ENCODE measurements at places on chromosomes 13 and 19.

GRCh38 chr19:1794424-1795172 lies 17.5 kb downstream of the ATP8B3 start:
- DNase-seq: no peak

- DNase-seq: no peak
Measured at GRCh38 chr13:48159826-48160225, 64.9 kb upstream of the MED4 start.

DNA sequence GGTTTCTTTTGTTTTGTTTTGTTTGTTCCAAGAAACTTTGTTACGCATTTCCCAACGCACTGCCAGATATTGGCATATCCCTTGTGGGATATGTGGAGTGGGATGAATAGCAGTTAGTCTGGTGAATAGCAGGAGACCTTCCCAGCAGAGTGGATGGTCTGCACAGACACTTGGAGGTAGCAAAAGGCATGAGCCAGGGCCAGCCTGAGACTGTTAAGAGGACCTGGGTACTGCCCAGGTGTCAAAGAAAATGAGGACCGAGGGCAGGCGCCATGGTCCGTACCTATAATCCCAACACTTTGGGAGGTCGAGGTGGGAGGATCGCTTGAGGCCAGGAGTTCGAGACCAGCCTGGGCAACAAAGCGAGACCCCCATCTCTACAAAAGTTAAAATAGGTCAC lies 13.5 kb upstream of the PDCD5 start:
- DNase-seq: no peak

GRCh38 chr13:110578363-110578762 lies 16.8 kb upstream of the RAB20 start:
- no peak for DNase-seq

DNA sequence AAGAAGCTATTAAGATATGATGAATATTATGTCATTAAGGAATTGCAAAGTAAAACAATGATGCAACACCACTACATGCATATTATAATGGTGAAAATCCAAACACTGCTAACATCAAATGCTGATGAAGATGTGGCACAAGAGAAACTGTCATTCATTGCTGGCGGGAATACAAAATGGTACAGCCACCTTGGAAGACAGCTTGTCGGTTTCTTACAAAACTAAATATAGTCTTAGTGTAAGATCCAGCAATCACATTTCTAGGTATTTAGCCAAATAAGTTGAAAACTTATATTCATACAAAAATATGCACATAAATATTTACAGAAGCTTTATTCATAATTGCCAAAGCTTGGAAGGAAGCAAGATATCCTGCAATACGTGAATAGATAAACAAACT lies 114.9 kb upstream of the EDNRB start:
- no peak for DNase-seq

DNA sequence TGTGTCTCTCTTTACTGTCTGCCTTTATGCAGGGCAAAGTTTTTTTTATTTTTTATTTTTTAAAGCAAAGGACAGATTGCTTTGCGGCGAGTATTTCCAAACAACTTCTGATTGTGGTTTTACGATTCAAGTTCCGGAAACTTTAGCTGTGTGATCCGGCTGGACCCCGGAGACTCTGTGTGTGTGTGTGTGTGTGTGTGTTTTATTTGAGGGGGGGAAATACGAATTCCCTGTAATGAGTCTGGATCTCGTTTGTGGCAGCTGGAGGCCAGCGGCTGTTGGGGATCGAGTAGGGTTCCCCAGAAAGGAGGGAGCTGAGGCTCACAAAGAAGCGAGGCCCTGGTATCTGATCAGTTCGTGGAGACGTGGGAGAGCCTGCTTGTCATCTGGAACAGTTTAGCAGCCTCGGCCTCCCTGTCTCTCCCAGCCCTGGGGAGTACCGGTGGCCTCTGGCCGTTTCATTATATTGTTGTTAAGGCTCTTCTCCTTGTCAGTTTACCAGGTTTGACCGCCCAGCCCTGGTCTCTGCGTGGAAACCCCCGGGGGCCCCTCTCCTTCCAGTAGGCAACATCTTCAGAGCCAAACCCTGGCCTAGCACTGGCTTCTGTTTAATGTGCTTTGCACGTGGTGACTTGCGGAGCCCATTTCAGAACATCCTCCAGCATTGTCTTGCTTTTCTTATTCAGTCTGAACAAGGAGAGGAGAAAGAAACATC lies 1.3 kb downstream of the FARP1 start:
- DNase-seq: peak; percentile 31

GRCh38 chr13:67087527-67087926 lies 142.6 kb downstream of the PCDH9 start:
- DNase-seq: no peak

- no peak for DNase-seq
Measured at GRCh38 chr13:106958621-106959048, 390.7 kb upstream of the ARGLU1 start.

- no peak for DNase-seq
Measured at GRCh38 chr13:33089311-33089710, 73.1 kb downstream of the KL start.

DNA sequence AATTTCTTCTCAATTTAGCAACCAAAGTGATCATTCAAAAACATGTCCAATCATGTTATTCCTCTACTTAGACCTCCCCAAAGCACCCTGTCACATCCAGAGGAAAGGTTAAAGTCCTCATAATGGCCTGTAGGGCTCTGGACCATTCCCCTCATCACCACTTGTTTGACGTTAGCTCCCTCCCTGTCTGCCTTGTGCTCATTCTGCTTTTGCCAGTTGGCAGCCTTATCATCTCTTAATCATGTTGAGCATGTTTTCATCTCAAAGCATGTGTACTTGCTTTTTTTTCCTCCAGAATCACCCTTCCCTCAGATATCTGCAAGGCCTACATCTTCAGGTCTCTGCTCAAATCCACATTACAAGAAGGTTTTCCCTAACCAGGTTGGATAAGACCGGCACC lies 25.9 kb downstream of the UBAC2 start:
- DNase-seq: no peak

DNA sequence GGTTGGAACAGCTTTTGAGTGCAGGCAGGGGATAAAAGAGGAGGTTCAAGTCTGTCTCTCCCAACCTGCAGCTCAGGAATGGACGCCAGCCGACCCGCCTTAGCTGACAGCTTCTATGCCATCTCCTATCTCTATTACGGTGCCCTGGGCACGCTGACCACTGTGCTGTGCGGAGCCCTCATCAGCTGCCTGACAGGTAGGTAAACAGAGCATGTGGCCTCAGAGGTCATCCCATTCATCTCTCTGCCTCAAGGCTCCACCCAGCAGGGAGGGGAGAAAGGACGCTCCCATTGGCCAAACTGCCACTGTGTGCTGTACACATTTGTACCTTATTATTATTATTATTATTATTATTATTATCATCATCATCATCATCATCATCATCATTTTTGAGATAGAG lies 16.5 kb downstream of the SLC5A5 start:
- DNase-seq: no peak

- no peak for DNase-seq
Measured at GRCh38 chr13:85638815-85639393, 160.3 kb downstream of the SLITRK6 start.

- no peak for DNase-seq
Measured at GRCh38 chr13:97342936-97343335, 91.0 kb upstream of the RAP2A start.

DNA sequence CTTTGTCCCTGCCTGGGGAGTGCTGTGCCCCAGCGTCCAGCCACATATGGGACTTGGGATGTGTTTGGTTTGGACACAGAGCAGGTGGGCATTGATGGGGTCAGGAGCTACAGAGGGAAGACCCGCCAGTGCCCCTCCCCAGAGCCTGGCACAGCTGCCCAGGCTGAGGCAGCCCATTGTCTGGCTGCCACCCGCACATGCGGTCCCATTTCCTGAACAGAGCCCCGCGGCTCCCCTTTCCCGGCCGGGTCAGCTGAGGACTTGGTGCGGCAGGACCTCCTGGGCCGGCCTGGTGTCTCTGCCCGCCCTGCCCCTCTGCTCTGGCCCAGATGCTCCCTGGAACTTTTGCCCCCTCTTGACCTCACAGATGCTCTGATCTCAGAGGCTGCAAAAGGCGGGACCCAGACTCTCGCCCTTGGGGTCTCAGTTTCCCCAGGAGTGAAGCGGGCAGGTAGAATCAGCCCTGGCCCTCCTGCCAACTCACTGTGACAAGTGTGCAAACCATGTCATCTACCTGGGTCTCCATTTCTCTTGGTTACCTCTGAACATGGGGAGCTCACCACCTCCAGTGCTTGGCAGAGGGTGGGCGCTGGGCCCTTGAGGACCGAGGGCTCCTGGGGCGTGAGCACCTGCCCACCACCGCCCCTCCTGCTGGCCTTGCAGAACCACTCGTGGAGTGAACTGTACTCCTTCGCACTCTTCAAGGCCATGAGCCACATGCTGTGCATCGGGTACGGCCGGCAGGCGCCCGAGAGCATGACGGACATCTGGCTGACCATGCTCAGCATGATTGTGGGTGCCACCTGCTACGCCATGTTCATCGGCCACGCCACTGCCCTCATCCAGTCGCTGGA lies 17.8 kb downstream of the HCN2 start:
- no peak for DNase-seq

DNA sequence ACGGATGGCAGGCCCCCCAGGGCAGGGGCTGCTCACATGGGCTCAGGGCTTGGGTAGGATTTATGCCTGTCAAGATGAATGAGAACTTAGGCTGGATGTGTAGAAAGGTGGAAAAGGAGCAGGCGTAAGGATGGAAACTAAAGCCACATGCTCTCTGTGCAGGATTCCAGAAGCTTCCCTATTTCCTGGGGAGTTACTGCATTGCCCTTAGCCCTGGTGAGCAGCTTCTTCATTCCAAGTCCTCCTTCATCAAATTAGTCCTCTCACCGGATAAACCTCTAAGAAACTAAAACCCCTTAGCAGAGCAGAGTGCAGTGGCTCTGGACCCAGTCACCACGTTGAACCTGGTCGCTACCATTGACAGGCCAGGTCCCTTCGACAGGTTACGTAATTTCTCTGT lies 7.4 kb downstream of the ATP12A start:
- DNase-seq: no peak

DNA sequence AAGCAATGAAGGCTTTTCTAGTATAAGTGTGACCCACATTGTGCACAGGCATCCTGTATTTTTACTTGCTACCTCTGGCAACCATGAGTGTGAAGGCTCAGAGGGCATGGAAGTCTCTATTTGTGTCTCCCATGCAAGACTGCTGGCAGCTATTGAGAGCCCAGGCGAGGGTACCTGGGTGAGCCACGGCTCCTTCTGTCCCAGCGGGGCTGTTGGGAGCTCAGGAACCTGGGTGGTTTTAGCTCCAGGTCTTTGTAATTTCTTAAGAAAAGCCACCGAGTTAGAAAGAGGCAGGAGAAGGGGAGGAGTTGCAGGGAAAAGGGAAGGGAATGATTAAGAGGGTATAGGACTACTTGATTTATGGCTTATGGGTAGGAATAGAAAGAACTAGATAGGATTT lies 190.4 kb upstream of the SOX1 start:
- DNase-seq: no peak

DNA sequence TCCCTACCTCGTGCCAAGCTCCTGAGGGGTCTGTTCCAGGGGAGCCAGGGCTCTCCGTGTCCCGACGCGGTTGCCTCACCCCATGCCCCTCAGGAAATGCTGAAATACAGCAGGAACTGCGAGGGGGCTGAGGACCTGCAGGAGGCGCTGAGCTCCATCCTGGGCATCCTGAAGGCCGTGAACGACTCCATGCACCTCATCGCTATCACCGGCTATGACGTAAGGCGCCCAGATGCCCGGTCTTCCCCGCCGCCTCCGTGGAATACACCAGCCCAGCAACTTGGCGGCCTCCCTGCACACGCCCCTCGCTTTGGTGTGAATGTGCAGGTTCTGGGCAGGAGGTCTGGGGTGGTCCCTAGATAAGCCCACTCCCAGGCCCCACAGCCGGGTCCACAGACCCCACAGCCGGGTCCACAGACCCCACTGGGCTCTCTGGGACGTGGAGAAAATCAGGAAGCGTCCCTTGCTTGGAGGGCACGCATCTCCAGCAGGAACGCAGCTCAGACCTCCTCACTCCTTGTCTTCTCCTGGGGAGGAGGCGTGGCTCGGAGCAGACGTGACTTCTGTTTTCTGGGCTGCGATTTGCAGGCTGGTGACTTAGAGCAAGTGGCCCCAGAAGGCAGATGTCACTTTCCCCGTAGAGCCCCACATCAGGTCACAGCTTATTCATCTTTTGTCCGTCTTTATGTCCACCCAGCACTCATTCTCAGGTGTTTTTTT lies 19.4 kb upstream of the F7 start:
- DNase-seq: no peak

DNA sequence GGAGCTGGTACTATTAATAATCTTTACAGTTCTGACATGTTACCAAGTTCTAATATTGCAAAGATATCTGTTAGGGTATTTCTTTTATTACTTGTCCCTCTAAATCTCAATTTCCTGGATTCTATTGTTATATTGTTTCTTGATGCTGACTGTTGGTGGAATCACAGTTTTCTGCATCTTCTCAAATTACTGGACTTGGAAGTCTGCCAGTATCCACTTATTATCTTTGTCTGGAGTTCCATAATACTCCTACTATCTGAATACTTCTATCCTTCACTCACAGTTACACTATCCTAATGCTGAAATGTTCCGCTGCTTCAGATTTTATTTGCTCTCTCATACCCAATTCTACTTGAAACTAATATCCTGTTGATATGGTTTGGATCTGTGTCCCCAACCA lies 1985.7 kb upstream of the PRR20A start:
- no peak for DNase-seq

DNA sequence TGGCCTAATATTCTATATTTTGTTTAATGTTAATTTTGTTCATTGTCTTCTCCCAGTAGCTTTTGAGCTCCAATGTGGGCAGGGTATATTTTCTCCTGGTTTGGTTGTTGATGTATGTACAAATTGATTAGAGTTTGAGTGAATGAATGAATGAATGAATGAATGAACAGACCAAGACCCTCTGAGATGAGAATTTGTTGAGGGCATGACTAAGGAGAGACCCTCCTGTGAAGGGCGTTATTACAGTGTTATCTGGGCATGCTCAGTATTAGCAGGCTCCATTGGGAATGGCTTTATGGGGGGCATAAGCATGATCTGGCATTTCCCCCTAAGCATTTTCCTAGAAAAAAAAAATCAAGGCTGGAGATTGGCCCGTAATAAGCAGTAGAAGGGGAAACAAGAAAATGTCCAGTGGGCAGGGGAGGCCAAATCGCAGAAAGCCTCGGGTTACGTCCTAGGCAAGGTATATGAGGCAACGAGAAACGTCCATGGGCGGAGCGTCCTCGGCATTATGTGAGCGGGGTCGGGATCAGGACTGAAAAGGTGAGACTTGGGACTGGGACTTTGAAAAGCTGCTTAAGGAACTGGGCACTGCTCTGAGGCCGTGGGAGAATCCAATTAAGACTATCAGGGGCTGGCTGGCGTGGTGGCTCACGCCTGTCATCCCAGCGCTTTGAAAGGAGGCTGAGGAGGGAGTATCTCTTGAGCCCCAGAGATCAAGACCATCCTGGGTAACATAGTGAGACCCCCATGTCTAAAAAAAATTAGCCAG lies 904 bp upstream of the ARHGAP33 start:
- no peak for DNase-seq
